ENCODE measurements at places on chromosomes 4 and X.

DNA sequence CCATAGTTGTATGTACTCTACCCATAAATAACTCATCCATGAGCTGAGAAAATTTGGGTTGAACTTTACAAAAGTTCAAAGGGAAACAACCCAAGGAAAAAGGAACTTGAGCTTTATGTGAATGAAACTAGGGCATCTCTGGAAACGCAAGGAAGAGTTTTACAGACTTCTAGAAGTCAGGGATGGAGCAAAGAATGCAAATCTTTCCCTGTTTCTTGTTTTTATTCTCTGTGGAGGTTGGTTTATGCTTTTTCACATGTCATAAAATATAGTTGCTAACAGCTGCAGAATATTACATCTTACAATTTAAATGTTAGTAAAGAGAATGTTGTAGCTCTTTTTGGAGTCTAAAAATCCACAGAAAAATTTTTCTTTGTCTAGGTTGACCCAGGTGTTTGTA is 754.1 kb downstream of the PCDH7 start:
- no peak for DNase-seq

- DNase-seq: no peak
These were observed 50.1 kb upstream of the CRMP1 start for GRCh38 chr4:5942947-5943346.

GRCh38 chr4:67401902-67402301 is 143.4 kb downstream of the CENPC start:
- no peak for DNase-seq

DNA sequence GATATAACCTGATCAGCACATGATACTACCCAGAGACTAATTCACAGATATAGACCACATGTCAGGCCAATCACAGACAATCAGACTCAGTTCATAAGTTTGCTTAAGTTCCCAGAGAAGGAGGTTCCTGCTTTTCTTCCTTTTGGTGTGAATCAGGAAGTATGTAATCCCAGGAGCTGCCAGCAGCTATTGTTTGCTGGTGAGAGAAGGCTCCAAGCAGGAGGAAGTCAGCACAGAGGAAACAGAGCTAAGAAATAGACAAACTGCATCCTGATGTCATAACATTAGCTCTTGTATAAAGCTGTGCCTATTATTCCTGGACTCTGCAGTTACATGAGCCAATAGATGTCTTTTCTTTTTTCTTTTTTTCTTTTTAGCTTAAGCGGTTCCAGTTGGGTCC is 50.9 kb downstream of the UCHL1 start:
- no peak for DNase-seq
